ENCODE measurements at places on chromosomes 2 and 18.

GRCh38 chr18:32244881-32245280 lies 55.0 kb downstream of the MEP1B start:
- no peak for DNase-seq

GRCh38 chr2:204453730-204454167 lies 91.5 kb upstream of the PARD3B start:
- DNase-seq = peak; percentile 73

- DNase-seq = no peak
These were observed 50.5 kb upstream of the LGALSL start for GRCh38 chr2:64403426-64403825.

GRCh38 chr2:174450021-174450816 lies 36.6 kb downstream of the GPR155 start:
- no peak for DNase-seq

DNA sequence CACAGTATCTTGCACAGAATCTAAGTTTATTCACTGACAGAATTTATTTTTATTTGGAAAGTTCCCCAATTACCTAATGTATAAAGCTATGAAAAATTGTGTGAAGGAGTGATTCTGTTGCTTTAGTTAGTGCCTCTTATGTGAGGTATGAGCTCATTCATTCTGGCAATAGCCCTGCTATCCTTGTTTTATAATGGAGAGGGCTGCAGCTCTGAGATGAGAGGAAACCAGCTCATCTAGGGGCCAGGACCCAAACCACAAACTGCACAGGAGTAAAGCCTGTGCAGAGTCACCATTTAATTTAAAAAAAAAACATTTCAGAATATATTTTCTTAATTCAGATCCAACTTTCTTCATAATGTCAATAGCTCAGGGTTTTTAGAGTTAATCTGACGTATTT lies 383.0 kb downstream of the TMEM182 start:
- DNase-seq = no peak

GRCh38 chr2:98013407-98014042 lies 17.8 kb upstream of the TMEM131 start:
- no peak for DNase-seq

DNA sequence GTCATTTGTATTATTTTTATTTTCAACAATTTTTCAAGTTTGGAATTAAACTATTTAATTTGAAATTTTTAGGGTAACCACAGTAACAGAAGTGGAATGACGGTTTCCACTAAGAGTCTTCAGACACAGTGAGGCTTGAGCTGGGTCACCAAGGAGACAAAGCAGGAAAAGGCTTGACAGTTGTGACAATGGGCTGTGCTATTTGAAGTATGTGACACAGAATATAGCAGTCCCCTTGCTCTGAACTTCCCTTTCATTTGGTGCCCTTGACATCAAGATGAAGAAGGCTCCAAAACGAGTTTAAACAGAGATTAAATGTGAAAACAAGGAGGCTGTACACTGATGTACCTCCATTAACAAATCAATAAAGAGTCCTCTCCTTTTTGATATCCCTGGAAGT lies 265.4 kb upstream of the DLGAP1 start:
- DNase-seq = no peak

GRCh38 chr2:30978044-30978443 lies 160.2 kb downstream of the GALNT14 start:
- no peak for DNase-seq

- DNase-seq = no peak
These were observed 45.3 kb upstream of the PSME4 start for GRCh38 chr2:54015798-54016699.

- DNase-seq = no peak
These were observed 190.4 kb downstream of the PRKCE start for GRCh38 chr2:45841752-45842407.

- DNase-seq = no peak
These were observed at the start of gene NETO1 for GRCh38 chr18:72867746-72868584. TSS of gene NETO1 (minus strand) at chr18:72867987. CDS start at chr18:72867291, 696 bp downstream.

DNA sequence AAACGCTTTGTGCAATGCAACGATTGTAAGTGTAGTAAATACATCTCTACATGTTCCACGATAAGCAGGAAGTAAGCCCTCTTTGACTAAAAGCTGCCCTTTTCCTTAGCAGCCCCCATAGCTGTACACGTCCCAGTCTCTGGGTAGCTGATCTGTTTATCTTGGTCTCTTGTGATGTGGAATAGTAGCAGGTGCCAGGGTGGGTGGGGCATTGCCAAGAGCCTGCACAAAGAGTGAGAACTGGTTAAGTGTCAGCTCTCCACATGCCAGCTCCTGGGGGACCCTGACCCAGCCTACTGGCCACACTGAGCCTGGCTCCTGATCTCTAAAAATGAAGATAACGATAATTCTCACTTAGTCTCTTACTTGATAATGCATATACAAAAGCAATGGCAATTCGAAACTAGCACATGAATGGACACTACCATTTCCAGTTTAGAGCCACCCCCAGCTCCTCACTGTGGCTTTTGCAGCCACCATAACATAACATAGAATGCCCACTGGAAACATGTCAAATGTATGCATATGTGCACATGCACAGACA lies 92.3 kb downstream of the MYT1L start:
- DNase-seq = no peak

DNA sequence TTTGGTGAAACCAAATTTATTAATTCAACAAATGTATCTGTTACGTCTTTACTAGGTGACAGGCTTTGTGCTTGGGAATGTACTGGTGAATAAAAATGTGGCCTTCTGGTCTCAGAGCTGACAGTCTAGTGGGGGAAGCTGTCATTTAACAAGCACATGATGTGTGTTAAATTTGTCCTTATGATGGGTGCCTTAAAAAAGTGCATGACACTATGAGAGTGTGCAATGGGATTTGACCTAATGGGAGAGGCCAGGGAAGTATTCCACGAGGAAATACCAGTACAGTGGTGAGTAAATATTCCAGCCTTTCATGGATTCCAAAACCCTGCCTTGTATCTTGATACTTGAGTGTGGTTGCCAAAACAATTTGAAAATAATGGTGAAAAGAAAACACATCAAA lies 308.9 kb downstream of the PLCL1 start:
- DNase-seq = no peak

DNA sequence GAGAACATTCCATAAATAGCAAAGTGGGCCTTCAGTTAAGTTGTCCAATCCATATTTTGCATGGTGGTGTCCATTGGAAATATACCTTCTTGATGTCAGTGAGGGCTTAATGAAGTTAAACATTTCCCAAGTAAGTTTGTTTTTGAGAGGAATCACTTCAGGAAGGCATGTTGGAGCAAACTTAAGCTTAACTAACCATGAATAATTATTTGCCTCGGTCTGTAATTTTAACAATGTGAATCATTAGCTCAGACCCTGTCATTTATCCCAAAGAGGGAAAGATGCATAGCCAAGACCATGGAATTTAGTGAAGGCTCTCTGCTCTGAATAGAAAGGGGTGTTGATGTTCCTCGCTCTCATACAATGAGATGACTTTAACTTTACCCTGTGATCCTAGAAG lies 47.4 kb downstream of the SPATS2L start:
- no peak for DNase-seq

DNA sequence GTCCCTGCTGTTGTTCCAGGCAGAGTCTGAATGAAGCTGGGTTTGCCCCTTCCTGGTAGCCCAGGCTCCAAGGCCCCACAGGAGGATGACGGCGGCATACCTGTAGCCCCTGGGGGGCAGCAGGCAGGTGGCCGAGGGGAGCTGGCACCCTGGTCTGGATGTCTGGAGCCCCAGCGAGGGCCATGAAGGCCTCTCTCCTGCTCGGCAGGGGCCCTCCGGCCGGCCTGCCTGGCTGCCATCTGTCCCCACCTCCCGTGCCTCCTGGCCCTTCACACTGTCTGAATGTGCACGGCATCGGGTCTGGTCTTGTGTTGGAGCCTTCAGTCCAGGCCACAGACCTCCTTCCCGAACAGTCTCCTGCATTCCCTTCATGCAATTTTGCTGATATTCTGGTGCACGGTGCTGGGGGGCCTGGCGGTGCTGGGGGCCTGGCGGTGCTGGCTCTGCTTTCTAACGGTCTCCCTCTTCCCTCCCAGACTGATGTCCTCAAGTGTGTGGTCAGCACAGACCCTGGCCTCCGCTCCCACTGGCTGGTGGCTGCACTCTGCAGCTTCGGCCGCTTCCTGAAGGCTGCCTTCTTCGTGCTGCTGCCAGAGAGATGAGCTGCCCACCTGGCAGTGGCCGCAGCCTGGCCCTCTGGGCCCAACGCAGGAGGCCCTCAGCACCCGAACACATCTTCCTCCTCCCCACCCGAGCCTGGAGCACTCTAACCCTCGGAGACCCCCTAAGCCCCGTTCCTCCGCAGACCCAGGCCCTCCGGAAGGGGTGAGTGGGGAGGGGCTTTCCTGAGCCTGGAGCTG lies 13.5 kb downstream of the BOK start:
- peak; percentile 48 for DNase-seq

DNA sequence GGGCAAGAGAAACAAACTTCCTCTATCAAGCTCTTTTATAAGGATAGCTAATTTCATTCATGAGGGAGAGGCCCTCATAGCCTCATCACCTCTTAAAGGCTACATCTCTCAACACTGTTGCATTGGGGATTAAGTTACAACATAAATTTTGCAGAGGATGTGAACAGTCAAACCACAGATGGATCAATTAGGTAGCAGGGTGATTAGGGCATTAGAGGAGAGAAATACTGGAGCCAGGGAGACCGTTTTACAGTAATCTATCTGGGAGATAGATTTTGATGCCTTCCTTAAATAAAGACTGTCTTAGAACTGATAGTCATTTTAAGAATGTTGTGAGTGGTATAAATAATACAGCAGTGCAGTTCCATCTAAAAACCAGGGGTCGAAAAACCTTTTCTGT lies 258.9 kb downstream of the DCC start:
- DNase-seq = no peak

DNA sequence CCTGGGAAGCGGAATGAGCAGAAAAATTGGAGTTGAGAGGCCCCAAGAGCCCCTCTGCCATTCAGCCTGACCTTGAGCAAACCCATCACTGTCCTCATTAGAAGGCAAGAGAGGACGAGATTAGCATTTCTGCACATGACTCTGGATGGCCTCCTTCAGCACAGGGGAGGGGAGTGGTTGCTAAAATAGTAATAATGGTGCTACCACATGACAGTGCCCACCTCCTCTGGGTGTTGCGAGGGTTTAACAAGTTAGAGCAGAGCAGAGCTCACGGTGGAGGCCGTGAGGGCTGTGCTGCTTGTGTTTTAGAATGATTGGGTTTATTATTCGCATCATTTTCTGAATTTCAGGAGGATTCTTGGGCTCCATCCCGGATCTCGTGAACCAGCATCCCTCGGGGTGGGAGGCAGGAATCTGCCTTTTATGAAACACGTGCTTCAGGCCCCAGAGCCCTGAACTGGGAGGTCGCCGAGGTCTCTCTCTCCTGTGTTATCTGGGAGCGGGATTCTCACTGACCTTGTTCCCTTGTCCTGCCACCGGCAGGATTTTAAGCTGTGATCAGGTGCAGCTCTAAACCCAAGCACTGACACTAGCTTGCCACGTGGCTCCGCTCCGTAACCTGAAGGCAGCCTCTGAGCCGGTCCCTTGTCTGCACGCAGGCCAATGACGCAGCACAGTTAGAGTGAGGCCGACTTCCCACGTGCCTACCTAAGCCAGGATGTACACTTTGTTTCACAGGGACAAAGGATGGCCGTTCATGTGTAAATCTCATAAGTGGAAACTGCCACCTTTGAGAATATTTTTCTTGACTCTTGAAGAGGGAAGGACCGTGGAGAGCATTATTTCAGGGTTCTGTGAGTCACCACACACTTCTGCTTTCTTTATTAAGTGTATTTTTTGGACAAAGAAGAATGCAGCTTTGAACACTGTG lies 142.3 kb downstream of the ACOXL start:
- DNase-seq = no peak

DNA sequence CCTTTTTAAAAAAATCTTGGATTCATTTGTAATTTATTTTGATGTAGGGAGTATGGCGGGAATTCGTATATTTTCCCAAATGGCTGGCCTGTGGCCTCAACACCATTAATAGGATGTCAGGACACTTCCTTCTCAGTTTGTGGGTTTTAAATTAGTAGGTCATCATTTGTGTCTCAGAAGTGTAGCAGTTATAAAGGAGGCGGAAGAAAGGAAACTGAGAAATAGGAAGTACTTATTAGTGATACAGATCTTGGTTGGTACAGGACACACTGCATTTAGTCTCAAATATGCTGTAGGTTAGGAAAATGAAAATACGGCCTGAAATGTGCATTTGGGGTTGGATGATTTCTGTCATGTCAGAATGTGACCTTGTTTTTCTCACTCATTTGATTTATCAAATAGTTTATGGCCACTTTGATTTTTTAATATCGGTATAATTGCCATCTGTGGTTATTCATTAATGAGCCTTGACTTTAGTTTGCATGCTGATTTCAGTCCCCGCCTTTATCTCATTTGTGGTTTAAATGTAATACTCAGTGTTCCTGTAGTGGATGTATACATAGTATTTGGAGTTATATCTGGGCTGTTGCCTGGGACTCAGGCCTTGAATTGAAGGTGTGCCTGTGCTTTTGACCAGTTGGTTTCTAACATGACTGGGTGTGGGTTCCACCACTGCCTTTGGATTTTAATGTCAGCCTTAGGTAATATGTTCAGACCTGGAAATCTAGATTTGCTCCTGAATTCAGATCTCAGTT lies 31.4 kb downstream of the ZCCHC2 start:
- DNase-seq = no peak

GRCh38 chr18:6811816-6812215 lies 82.3 kb downstream of the ARHGAP28 start:
- no peak for DNase-seq

DNA sequence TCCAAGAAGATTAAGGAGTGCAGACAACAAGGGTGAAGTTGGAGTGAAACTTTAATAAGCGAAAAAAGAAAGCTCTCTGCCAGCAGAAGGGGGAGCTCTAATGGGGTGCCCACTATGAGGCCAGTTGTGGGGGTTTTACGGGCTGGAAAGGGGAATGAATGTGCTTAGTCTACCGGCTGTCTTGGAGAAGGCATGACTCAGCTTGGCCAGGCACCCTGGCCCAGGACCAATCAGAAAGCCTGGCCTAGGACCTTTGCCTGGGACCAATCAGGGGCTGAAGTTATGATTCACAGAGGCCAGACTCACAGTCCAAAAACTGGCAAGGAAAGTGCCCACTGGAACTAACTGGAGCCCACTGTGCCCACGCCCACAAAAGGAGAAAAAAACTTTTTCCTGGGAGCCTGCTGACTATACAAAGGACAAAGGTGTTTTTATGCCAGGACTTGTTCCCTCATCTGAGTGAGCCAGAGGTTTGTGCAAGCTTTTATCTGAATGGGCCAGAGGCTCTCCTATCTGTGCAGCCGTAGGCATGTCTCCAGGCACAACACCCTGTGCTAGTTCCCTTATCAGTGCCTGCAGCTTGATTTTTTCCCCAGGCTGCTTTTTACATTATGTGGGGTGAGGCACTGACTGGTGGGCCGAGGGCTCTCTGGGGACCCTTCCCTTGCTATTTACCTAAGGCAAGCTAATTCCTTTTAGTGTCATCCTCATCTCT lies 18.6 kb downstream of the CMPK2 start:
- DNase-seq = no peak

DNA sequence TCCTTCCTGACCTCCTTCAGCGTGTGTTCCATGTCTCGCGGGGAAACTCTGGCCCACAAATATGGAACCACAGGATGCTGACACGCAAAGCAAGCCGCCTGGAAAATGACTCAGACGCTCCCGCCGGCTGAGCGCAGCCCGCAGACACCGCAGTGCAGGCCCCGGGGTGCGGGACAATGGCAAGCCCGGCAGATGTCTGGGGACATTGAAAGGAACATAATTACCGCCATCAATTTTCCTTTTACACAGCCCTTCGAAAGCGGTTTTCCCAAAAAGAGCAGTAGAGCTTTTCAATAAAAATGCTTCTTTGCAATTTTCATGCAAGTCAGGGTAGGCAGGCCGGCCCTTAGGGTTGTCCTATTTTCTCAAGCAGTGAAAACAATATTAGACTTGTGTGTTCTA lies 159.2 kb upstream of the SH3BP4 start:
- DNase-seq = no peak
